ENCODE measurements at places on chromosomes 3 and 15.
A peak's percentile ranks its signal among the peaks of the same experiment; 100 is the strongest.

GRCh38 chr15:75114796-75115195 lies 86.9 kb upstream of the C15orf39 start:
- no peaks in the 10 kb centered on the region for H3K27me3 ChIP-seq
- no peak overlapping the region for H3K4me3 ChIP-seq
- H3K36me3 ChIP-seq = no peaks in the 10 kb centered on the region
- no peak overlapping the region for H3K27ac ChIP-seq

DNA sequence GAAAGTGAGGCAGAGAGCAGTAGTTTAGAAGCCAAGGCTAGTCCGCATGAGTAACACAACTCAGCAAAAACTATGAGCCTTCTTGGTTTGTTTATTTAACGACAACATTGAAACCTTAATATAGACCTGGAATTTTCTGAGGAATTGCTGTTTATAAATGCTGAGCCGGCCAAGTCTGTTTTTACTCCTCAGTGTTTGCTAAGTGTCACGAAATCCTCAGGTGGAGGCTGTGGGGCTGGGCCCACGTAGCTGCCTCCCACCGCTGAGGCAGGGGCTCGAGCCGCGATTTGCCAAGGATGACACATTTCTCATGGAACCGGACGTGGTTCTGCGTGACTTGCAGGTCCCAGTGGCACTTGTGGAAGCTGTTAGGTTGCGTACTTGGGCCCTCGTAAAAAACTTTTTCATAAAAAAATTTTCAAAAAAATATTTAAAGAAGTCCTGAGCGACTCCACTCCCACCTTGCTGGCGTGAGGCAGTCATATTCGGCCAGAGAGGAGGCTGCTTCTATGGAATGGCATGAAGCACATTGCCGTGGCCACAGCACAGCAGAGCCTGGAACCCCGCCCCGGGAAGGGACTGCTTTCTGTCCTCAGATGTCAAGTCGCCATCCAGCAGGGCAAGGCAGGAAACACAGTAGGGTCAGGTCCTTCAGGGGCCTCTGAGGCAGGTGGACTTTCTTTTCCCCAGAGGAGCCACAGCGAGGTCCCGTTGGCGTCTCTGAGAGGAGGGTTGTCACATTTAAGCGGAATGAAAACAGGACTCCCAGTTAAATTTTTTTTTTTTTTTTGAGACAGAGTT lies 64.8 kb upstream of the PCSK6 start:
- DNase-seq = no peak
- H3K4me1 ChIP-seq = no peaks in the 10 kb centered on the region
- no peak overlapping the region for H3K27ac ChIP-seq
- H3K27me3 ChIP-seq = peaks cover 38% of the 10 kb centered on the region
- H3K4me3 ChIP-seq = no peak overlapping the region
- H3K36me3 ChIP-seq = no peaks in the 10 kb centered on the region

GRCh38 chr3:130405956-130406355 lies 60.5 kb downstream of the COL6A5 start:
- H3K27me3 ChIP-seq = peaks cover 2% of the 10 kb centered on the region
- no peaks in the 10 kb centered on the region for H3K4me1 ChIP-seq
- no peak overlapping the region for H3K27ac ChIP-seq
- no peak for DNase-seq
- H3K36me3 ChIP-seq = no peaks in the 10 kb centered on the region
- H3K4me3 ChIP-seq = no peak overlapping the region

DNA sequence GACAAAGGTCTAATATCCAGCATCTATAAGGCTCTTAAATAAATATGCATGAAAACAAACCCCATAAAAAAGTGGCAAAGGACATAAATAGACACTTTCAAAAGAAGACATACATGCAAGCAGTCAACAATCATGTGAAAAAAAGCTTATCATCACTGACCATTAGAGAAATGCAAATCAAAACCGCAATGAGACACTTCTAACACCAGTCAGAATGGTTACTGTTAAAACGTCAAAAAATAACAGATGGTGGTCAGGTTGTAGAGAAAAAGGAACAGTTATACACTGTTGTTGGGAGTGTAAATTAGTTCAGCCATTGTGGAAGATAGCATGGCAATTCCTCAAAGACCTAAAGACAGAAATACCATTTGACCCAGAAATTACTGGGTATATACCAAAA lies 440.7 kb upstream of the KCNMB2 start:
- H3K4me1 ChIP-seq = no peaks in the 10 kb centered on the region
- H3K27ac ChIP-seq = no peak overlapping the region
- no peaks in the 10 kb centered on the region for H3K27me3 ChIP-seq

GRCh38 chr15:69031013-69032001 lies 16.8 kb downstream of the NOX5 start:
- H3K4me1 ChIP-seq = peaks cover 11% of the 10 kb centered on the region
- no peak for DNase-seq
- H3K27me3 ChIP-seq = peaks cover 12% of the 10 kb centered on the region
- H3K4me3 ChIP-seq = peak overlapping the region; percentile 37
- H3K27ac ChIP-seq = no peak overlapping the region

DNA sequence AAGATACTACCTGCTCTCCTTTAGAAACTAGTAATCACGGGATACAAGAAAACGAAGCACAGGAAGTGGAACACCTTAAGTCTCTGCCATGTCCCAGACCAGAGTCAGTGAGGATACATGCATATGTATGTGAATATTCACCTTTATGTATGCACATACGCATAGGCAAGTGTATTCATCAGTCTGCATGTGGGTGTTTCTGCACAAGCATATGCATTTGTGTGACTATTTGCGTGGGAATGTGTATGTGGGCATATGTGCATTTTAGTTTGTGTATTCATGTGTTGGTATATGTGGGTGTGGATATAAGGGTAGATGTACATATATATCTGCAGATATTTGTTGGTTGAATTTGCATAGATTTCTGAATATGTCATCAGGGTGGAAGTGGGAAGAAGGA lies 889.7 kb downstream of the AGBL1 start:
- no peaks in the 10 kb centered on the region for H3K4me1 ChIP-seq
- no peaks in the 10 kb centered on the region for H3K36me3 ChIP-seq
- no peak overlapping the region for H3K4me3 ChIP-seq
- no peak overlapping the region for H3K27ac ChIP-seq
- DNase-seq = no peak

DNA sequence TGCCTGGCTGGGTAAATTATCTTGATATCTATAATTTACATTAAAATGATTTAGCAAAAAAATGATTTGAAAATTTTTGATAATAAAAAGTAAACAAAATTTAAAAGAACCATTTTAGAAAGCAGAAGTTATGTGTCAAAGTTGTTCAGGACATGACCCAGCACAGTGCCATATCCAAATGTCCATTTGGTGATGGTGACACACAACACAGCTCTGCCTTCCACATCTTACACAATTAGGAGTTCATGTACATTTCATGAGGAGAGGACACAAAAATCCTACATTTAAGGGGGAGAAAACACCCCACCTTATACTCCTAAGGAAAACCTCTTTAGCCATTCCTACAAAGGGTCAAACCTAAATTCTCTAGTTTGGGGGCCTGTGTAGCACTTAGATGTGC lies 10.7 kb upstream of the UBE2E1 start:
- H3K27me3 ChIP-seq = no peaks in the 10 kb centered on the region
- no peak overlapping the region for H3K27ac ChIP-seq
- no peak overlapping the region for H3K4me3 ChIP-seq
- no peak for DNase-seq
- no peaks in the 10 kb centered on the region for H3K36me3 ChIP-seq
- no peaks in the 10 kb centered on the region for H3K4me1 ChIP-seq

DNA sequence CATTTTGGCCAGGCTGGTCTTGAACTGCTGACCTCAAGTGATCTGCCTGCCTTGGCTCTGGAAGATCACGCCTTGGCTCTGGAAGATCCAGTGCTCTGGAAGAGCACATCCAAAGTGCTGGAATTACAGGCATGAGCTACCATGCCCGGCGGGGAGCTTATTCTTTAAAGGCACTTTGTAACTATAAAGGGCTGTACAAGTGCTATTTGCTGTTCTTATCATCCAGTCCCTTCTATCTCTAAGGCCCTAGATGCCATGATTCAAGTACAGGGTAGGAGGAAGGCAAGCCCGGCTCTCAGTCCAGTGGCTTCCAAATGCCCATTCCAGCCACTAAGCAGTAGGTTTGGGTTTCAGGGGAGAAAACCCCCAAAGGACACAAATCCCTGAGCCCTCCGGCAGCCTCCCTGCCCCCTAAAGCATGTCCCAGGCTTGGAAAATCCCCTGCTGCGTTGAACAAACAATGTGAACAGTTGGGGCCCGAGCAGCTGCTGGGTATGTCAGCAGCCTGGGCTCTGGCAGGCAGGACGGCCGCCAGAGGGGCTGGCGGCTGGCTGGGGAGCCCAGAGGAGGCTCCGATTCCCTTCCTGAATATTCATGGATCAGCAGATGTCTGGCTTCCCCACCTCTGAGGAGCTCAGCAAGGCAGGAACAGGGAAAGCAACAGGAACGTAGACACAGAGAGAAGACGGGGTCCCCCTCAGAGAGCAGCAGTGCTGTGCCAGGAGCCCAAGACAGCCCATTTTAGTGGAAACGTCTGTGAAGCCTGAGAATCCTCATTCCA lies 7.7 kb downstream of the IGDCC4 start:
- no peak overlapping the region for H3K4me3 ChIP-seq
- H3K36me3 ChIP-seq = no peaks in the 10 kb centered on the region
- H3K27ac ChIP-seq = no peak overlapping the region
- no peak for DNase-seq

- H3K27me3 ChIP-seq = no peaks in the 10 kb centered on the region
- DNase-seq = no peak
- H3K36me3 ChIP-seq = no peaks in the 10 kb centered on the region
- no peaks in the 10 kb centered on the region for H3K4me1 ChIP-seq
- H3K27ac ChIP-seq = no peak overlapping the region
Observed at GRCh38 chr3:35966629-35967464, 327.5 kb downstream of the ARPP21 start.

Data from suprapubic skin (tissue), 4 donors.